Femur (tissue), 1 donor: ENCODE measurements at places on chromosomes 7 and 10.

DNA sequence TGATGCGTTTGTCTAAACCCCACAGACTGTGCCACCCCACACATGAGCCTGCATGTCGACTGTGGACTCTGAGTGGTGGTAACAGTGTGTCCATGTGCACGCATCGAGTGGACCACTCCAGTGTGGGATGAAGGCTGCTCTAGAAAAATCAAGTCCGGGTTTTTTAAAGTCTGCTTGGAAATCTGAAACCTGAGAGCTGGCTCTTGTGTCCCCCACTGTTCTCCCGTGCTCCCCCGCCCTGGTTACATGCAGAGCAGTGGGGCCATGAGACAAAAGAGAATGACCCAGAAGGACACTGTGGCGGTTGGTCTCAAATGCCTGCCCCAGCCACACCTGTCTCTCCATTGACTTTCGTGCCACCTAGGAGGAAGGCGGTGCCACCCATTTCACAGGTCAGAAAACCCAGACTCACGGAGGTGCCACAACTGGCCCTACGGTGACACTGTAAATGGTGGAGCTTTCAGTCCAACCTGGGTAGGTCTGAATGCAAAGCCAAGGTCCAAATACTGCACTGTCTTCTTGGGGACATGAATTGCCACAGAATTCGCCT is 27.3 kb upstream of the PWWP2B start:
- DNase-seq = no peak

GRCh38 chr7:157881048-157881771 is 544.4 kb downstream of the DNAJB6 start:
- DNase-seq = no peak

DNA sequence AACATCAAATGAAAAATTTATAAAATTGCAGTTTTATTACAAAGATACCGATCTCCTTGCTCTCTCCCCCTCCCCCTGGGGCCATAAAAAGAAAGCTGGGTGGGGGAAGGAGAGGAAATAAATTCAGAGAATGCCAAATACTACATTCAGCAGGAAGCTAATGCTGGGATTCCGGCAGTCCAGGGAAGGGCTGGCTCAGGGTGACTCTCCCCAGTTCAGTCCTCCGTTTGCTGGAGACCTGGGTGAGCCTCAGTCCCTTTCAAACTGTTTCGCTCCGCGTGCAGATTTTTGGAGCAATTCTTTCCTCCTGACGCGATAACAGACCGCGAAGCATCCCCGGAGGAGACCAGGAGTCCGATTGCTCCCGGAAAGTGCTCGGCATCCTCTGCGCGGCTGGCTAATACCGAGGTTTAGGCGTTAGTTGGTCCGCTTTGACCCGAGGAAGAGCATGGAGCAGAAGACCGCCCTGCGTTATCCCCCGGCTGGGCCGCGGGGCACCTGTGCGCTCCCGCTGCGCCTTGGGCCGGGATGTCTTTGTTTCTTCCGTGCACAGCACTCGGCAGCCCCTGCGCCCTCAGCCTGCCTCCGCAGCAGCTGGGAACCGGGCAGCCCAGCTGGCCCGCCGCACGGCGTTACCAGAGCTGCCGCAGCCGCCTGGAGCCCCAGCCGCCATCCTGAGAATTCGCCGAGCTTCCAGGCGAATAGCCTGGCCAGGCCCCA is 3.9 kb upstream of the HOXA2 start:
- peak; percentile 48 for DNase-seq

DNA sequence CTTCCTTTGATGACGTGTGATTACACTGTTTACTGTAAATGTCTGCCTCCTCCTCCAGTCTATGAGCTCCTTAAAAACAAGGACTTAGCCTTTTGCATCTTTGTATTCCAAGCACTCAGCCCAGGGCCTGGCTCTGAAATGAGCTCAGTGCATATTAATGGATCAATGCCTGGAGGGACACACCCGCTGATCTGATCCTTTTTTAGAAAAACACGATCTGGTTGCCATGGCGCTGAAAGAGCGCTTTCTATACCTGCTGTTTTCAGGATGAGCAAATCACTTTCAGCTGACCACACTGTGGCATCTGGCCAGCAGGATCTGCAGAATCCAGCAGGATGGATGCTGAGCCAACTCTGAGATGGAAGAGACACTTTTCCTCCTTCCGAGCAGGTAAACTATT is 37.8 kb upstream of the GARS1 start:
- peak; percentile 68 for DNase-seq

DNA sequence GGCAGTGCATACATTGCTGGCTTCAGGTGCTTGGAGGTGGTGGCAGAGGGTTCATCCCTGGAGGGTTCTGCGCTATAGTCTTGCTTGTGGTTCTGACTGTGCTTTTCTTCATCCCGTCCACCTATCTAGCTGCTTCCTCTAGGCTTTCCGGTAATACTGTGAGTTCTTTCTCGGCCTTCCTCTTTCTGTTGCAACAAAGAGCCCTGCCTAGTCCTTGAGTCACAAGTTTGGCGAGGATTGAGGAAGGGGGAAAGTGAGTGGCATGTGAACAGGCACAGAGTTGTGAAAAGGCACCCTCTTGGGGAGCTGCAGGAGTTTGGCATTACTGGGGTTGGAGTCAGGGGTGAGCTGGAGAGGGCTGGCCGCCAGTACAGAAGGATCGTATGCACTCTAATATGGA is 123.0 kb downstream of the SH2D4B start:
- DNase-seq = no peak

DNA sequence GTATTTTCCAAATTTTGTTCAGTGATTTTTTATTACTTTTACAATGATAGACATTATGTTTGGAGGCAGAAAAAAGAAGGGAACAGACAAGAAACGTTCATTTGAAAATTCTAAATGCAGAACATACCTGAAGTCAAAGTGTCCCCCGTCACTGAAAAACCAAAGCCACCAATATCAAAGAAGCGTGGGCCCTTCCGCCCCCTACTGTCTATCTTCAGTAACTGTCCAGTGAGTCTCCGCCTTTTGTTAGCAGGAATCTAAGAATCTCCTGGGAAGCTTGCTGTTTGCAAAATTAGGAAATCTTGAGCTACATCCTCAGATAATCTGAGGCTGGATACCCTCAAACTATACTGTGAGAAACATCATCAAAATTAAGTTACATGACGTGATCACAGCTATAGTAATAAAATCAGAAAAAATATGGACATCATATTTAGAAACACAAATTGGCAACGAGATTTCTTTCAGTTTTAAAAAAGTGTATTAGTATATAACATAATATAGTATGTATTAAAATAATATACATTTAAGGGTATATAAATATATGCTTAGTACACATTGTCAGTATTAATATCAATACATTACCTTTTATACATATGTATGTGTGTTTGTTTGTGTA is 169.3 kb upstream of the AKR1E2 start:
- DNase-seq = peak; percentile 72

GRCh38 chr10:74746813-74747212 is 79.6 kb upstream of the KAT6B start:
- no peak for DNase-seq

DNA sequence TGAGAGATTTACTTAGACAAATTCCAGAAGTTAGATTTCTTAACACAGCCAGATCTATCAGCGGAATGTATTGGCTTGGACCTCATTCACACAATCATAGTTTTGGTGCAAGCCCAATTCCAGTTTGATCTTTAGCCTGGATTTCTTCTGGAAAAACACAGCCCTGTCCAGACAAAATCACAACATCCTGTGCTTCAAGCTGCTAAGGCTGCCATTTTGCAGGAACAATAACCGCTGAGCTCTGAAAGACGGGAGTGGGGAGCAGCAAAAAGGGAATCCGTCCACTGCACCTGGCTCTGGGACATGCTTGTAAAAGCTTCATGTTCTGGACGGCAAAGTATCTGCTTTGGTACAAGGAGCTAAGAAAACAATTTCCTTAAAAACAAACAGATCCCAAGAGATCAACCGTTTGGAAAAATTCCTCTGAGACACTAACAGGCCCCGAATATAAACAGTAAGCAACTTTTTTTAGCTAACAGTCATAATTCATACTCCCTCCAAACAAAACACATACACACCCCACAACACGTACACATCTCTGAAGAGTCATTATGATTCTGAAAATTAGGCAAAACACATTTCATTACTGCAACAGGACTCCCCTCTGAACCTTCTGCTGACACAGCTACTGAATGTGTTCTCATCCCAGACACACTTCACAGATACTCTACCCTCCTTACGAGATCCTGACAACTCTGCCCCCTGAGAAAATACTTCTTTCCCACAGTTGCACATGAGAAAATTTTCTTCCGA is 32.4 kb downstream of the ITIH5 start:
- DNase-seq = peak; percentile 55

DNA sequence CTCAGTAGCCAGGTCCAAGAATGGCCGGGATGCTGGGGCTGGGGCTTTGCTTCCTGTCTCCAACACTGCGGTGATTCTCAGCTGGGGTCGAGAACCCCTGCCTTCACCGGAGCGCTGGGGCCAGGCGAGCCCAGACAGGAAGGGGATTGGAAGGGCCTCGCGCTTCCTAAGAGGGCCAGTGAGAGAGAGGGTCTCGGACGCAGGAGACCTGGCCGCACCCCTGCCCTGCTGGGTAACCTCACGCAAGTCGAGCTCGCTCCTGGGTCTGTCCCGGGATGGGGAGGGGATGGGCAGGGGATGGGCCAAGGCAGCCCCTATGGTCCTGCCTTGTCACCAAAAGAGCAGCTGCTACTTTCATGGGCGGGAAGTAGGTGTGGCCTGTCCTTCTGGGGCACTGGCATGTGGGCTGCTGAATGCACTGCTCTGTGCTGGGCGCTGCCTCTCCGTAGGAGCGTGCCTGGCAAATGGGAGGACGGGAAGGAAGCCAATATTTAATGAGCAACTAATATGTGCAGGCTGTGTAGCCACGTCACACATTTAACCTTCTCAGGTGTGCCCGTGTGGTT is 20.0 kb downstream of the KCNK18 start:
- peak; percentile 44 for DNase-seq

DNA sequence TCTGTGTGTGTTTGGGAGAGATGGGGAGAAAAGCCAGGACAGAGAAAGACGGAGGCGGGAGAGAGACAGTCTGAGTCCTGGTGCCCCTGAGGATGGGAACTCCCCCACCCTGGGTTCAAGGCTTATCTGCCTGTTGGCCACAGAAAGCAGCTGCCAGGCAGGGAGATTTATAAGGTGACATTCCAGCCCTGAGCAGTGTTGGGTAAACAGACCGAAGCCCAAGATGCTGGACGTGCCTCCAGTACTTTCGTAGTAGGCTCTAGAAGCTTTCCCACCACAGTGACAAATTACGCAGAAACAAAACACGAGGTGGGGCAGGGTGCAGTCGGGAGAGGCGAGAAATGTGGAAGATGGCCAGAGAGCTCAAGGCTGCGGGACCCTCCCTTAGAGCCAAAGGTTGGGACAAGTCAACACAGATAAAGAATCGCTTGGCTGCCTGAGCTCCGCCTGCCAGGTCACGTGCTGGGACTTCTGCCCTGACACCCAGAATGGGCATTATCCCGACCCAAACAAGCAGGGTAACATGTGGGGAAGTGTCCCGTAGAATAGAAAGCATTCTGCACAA is 41.1 kb downstream of the CCDC3 start:
- no peak for DNase-seq

DNA sequence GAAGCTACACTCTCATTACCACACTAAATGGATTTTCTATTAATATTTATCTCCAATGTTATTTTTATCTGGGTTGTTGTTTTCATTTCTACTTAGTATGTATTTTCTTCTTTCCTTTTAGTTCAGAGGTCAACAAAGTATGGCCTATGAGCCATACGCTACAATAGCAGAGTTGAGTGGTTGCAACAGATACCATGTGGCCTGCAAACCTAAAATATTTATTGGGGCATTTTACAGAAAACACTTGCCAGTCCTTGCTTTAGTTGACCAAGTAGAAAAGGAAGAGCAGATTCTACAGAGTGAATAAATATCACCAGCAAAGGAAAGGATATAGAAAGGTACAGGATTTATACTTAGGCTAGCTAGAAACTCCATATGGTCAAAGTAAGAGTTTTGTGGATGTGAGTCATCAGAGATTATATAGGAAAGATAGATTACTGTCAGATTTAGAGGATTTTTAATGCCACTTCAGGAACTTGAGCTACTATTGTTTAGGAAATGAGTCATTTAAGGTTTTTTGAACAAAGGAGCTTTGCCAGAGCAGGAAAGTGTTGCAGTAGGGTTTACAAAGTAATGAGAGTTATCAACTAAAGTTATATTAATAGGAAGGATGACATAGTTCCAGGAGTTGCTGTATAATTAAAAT is 323.3 kb upstream of the KAT6B start:
- DNase-seq = no peak

DNA sequence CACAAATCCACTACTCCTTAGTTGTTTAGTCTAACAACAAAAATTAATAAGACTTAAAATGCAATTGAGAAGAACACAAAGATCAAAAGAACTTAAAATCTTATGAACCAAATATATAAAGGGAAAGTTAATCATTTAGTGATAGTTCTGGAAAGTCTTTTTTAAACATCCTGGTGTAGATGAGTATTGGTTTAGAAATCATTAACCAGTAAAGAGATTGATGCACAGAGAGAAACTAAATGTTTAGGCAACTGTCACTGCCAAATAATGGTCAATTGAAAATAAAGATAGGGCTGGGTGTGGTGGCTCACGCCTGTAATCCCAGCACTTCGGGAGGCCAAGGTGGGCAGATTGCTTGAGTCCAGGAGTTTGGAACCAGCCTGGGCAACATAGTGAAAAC is 44.9 kb downstream of the SP8 start:
- no peak for DNase-seq

DNA sequence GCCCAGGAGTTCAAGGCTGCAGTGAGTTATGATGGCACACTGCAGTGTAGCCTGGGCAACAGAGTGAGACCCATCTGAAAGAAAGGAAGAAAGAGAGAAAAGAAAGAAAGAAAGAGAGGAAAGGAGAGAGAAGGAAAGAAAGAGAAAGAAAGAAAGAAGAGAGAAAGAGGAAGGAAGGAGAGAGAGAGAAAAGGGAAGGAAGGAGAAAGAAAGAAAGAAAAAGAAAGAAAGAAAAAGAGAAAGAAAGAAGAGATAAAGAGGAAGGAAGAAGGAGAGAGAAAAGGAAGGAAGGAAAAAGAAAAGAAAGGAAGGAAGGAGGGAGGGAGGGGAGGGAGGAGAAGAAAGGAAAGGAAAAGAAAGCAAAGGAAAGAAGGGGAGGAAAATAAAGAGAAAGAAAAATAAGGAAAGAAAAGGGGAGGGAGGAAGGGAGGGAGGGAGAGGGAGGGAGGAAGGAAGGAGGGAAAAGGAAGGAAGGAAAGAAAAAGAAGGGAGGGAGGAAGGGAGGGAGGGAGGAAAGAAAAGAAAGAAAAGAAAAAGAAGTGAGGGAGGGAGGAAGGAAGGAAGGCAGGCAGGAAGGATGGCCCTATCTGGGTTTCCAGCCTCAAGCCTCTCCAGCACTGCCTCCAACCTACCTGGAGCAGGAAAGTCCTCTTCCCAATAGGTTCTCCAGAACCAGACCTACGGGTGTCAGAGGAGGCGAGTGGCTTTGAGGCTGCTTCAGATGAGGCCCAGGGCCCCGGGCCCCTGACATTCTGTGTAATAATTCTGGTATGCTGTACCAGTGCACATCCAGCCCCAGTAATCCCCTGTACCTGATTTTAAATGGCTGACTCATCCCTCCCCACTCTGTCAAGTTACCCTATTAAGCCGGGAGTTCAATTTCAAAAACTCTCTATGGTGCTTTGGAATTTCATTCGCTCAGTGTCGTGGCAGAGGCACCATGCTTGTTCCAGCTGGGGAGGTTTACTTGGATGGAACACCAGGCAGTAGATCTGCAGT is 6.8 kb upstream of the PARD3 start:
- DNase-seq = no peak

GRCh38 chr10:88178758-88179157 is 315.3 kb downstream of the PTEN start:
- no peak for DNase-seq
